CD8-positive, alpha-beta memory T cell (primary cell): ENCODE measurements at places on chromosomes 12 and 14.

GRCh38 chr14:37594238-37594970 lies 645 bp downstream of the FOXA1 start:
- no peak for DNase-seq

- no peak for DNase-seq
Observed at GRCh38 chr14:25180221-25180620, 130.3 kb upstream of the STXBP6 start.

DNA sequence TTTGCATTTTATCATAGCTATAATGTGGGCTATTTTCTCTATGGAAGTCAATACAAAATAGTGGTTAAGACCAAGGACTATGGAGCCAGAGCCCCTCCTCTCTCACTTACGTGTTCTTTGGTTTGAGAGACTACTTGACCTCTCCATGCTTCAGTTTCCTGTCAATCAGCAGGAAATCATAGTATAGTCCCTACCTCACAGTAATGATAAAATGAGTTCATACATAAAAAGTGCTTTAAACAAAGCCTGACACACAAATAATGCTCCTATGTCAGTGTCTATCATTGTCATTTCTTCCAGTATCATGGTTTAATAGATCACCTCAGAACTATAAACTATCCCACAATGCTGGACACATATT lies 90.4 kb downstream of the MED13L start:
- no peak for DNase-seq

- DNase-seq, result no peak
Observed at GRCh38 chr12:3632256-3632655, 120.7 kb downstream of the CRACR2A start.

DNA sequence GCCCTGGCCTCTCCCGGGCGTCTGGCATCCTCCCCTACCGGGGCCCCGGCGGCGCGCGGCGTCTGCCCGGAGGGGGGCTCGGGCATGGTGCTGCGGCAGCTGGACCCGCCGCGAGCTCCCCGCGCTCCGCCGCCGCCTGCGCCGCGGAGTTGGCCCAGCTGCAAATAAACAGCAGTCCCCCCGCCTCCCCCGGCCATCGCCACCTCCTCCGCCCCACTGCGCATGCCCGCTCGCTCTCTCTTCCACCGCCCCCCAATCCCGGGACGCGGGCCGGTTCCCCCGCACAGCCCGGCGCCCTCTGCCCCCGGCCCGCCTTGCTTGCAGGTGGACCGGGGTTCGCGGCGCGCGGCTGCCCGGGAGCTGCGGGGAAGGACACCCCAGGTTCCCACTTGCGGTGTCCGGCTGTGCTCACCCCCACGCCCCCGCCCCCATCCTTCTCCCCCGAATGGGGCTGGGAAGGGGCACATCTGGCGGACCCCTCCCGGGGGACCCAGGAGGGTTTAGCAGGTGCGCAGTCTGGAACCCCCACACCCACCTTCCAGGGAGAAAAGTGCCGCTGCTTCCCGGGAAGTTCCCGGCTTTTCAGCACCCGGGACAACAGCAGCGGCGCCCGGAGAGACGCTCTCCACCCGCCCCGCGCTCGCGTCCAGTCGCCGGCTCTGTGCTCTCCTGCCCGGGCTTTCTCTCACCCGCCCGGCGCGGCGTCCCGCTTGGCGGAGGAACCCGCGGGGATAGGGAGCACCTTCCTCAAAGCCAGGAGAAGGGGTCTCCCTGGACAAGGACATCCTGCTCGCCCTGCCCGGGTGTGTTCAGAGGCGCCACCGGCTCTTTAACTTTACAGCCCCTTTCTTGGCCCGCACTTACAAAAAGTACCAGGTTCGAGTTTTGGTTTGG lies at the start of gene TMTC1:
Gene TMTC1 (minus strand): TSS at position 170 of the 894 bp plus-strand sequence. CDS start 191 bp downstream, outside the sequence.
- DNase-seq, result no peak

DNA sequence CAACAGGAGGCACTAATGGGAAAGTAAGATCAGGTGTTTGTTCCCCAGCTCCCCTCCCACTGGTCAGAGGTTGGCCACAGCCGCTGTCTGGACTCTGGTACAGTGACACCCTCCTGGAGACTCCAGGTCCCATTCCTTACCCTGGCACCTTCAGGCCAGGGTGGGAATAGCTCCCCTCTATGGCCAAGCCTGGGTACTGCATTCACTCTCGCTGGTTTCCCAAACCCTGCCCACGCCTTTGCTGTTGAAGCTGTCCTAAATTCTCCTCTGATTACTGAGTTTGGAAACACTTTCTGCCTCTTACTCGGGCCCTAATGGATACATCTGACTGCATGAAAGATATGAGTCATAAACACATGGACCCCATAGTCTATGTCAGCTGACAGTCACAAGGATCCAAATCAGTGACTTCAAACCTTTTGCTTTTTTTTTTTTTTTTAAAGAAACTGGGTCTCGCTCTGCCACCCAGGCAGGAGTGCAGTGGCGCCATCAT lies 17.9 kb downstream of the HRK start:
- no peak for DNase-seq

DNA sequence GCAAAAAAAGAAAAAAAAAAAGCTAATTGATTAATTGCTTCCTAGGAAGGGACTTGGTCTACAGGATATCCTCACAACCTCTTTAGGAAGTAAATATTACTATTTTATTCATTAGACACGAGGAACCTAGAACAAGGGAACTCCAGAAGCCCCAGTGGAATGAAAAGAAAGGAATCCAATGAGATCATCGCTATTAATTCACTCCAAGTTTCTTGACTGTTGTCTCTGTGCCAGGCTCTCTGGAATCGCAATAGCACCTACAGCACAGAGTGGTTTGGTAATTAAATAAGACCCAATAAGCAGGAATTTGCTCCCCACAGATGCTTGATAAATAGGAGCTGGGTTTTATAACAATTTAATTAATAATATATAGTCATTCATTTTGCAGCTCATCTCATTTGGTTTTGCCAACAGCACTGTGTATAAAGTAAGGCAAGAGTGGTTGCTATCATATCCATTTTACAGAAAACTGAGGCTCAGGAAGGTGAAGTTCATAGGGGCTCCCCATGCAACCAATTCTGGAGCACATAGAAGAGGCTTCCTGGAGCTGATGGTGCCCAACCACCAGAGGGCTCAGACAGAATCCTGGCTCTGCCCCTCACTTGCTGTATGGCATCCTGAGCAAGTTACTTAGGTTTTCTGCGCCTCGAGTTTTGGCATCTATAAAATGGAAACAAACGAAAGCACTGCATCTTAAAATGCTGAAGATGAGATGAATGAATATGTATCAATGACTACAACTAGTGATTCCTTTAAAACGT lies 420.2 kb downstream of the MED13L start:
- no peak for DNase-seq

DNA sequence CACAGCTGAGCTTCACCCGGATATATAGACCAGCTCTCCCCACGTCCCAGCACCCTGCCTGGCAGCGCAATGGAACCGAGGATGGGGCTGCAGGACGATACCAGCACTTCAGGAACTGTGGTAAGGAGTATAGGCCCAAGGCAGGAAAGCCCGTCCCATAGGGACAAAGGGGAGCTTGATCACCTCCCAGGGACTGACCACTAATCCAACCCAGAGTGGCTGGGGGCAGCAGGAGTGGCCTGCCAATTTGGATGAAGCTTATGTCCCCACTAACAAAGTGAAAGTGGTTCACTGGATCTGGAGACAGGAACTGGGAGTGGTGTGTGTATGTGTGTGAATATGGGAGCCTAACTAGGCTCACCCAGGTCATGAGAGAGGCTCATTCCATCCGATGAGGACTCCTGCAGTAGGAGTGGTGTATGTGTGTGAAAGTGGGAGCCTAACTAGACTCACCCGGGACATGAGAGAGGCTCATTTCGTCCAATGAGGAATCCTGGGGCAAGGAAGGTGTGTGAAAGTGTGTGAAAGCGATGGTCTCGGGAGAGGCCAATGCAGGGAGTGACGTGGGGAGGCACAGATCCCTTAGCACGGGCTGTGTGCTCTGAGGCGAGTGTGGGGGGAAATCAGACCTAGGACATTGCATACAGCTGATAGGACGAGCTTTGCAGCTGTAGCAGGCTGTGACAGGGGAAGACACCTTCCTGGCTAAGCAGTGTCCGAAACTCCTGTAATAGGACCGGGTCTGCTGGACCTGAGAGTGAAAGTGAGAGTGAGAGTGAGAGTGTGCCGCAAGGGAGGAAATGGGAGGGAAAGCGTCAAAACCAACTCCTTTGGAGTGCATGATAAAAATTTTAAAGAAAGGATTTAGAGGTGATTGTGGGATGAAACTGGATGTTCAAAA lies 25.7 kb downstream of the KLRK1 start:
- DNase-seq, result no peak
